GM12865 (cell line): ENCODE measurements at places on chromosomes 4 and X.

- no peak for DNase-seq
These were observed 543.2 kb upstream of the ATOH1 start for GRCh38 chr4:93285346-93285745.

DNA sequence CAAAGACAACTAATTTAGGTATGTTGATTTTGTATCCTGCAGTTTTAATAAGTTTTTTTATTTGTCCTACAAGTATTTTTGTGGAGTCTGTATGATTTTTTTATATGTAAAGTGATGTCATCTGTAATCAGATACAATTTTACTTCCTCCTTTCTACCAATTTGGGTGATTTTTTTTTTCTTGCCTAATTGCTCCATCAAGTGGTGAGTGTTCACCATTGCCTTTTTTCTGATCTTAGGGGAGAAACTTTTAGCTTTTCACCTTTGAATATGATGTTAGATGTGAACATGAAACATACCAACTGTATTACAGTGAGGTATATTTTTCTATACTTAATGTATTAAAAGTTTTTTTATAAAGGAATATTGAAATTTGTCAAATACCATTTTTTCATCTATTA is 362.3 kb downstream of the PABPC4L start:
- DNase-seq = no peak

DNA sequence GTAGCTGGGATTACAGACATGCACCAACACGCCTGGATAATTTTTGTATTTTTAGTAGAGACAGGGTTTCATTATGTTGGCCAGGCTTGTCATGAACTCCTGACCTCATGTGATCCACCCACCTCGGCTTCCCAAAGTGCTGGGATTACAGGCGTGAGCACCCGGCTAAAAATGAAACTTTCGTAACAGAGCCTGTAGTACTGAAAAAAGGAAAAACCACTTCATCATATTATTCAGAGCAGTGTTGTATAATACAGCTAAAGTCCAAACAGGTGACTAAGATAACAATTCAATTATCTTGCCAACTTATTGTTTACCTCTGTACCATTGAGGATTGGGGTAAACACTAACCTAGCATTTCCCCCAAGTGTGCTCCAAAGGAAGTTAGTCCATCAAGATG is 43.9 kb upstream of the HPRT1 start:
- DNase-seq = no peak

- peak; percentile 13 for DNase-seq
These were observed 175.4 kb downstream of the SH3BGRL start for GRCh38 chrX:81377329-81377728.

DNA sequence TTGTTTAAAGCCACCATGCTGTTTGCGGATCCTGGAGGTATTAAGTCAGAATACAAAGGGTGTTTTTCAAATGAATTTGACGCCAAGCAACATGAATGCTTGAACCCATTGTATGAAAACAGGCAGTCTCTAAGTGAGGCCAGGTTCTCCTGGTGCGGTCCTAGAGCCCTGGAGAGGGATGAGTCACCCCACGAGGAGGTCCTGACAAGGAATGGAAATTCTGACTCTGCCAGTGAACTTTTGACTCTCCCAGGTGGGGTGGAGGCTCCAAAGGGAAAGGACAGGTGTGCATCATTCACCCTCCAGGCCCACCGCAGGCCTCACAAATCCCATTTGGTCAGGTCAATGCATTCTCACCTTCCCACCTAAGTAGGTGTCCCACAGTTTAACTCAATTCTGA is 1.5 kb downstream of the TRIM2 start:
- DNase-seq = no peak

- no peak for DNase-seq
These were observed 193.6 kb downstream of the FBXW7 start for GRCh38 chr4:152342293-152342692.

DNA sequence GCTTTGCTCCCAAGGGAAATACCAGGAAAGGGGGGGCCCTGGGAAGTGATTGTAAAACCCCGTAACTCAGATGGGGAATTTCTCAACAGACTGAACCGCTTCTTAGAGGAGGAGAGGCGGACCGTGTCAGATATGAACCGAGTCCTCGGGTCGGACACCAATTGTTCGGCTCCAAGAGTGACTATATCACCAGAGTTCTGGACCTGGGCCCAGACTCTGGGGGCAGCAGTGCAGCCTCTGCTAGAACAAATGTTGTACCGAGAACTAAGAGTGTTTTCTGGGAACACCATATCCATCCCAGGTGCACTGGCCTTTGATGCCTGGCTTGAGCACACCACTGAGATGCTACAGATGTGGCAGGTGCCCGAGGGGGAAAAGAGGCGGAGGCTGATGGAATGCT is 1.0 kb downstream of the PNMA3 start:
- DNase-seq = no peak

GRCh38 chr4:158605393-158605792 is 66.3 kb downstream of the C4orf46 start:
- DNase-seq = no peak
